ENCODE measurements at places on chromosomes 16 and 17.
A peak's percentile ranks its signal among the peaks of the same experiment; 100 is the strongest.

GRCh38 chr16:87834005-87834667 is 35.2 kb downstream of the SLC7A5 start:
- H3K27ac ChIP-seq: no peak overlapping the region
- H3K36me3 ChIP-seq: peaks cover 38% of the 10 kb centered on the region
- no peaks in the 10 kb centered on the region for H3K27me3 ChIP-seq
- no peaks in the 10 kb centered on the region for H3K4me1 ChIP-seq

GRCh38 chr17:81478119-81478518 is 34.5 kb downstream of the ACTG1 start:
- no peaks in the 10 kb centered on the region for H3K36me3 ChIP-seq
- H3K4me3 ChIP-seq: no peak overlapping the region
- no peak for DNase-seq
- H3K4me1 ChIP-seq: peaks cover 6% of the 10 kb centered on the region
- no peak overlapping the region for H3K27ac ChIP-seq

- H3K27me3 ChIP-seq: no peaks in the 10 kb centered on the region
- no peak for DNase-seq
These were observed 4.1 kb downstream of the UBALD2 start for GRCh38 chr17:76268991-76269981.

GRCh38 chr16:85620374-85620773 is 7.3 kb downstream of the GSE1 start:
- no peak overlapping the region for H3K4me3 ChIP-seq
- no peaks in the 10 kb centered on the region for H3K27me3 ChIP-seq
- H3K4me1 ChIP-seq: peaks cover 30% of the 10 kb centered on the region
- H3K36me3 ChIP-seq: peaks cover 1% of the 10 kb centered on the region
- H3K27ac ChIP-seq: no peak overlapping the region

DNA sequence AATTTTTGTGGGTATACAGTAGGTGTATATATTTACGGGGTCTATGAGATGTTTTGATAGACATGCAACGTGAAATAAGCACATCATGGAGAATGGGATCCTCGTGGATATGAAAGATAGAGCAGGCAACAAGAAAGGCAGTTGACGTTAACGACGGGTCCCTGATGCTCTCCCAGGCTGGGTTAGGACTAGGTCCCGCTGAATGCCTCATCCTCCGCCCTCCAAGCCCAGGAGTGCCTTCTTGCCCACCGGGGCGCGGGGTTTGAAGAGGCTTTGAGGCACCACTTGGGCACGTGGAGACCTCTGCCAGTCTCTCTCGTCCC is 9.5 kb upstream of the ZFP90 start:
- DNase-seq: no peak
- H3K27me3 ChIP-seq: no peaks in the 10 kb centered on the region
- no peaks in the 10 kb centered on the region for H3K36me3 ChIP-seq
- peak overlapping the region; percentile 89 for H3K4me3 ChIP-seq

DNA sequence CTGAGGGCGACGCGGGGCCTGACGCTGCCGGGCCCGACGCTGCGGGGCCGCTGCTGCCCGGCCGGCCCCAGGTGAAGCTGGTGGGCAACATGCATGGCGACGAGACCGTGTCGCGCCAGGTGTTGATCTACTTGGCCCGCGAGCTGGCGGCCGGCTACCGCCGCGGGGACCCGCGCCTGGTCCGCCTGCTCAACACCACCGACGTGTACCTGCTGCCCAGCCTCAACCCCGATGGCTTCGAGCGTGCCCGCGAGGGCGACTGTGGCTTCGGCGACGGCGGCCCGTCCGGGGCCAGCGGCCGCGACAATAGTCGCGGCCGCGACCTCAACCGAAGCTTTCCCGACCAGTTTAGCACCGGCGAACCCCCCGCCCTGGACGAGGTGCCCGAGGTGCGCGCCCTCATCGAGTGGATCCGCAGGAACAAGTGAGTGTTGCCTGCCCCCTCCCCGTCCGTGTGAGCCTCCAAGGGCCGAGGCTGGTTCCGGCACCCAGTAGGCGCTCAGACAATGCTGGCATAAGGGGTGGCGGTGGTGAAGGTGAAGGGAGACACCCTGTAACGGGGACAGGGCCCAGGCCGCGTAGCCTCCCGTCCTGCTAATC is 676 bp downstream of the CPD start:
- peaks cover 49% of the 10 kb centered on the region for H3K4me1 ChIP-seq
- H3K36me3 ChIP-seq: no peaks in the 10 kb centered on the region
- H3K27ac ChIP-seq: peak overlapping the region; percentile 88
- no peaks in the 10 kb centered on the region for H3K27me3 ChIP-seq
- peak; percentile 73 for DNase-seq
- H3K4me3 ChIP-seq: peak overlapping the region; percentile 78

DNA sequence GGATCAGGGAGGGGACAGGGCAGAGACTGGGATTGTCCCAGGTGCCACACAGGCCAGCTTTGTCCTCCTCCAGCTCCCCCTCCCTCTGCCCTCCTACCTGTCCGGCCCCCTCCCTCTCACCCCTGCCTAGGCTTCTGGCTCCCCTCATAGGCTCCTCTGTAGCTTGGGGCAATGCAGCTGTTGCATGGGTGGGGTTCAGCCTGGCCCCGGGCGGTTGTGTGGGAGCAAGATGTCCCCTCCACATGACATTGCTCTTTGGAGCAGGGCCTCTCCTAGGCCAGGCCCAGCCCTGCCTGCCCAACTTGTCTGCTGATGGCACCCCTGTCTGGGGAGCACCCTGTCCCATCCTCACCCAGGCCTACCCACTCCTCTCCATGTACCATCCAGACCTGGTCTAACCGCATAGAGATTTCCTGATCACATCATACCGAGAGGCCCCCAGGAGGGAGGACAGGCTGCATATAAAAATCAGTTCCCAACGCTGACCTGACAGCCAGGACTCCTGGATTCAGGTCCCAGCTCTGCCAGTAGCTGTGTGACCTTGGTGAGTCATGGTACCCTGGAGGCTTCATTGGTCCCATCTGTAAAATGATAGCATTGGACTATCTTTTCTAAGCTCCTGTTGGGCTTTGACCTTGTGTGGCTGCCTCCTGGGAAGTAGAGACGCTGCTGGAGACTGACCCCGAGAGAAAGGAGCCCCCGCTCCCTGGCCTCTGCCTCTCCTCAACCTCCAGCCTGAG is 48.8 kb upstream of the DLX4 start:
- H3K4me3 ChIP-seq: no peak overlapping the region
- no peak for DNase-seq

DNA sequence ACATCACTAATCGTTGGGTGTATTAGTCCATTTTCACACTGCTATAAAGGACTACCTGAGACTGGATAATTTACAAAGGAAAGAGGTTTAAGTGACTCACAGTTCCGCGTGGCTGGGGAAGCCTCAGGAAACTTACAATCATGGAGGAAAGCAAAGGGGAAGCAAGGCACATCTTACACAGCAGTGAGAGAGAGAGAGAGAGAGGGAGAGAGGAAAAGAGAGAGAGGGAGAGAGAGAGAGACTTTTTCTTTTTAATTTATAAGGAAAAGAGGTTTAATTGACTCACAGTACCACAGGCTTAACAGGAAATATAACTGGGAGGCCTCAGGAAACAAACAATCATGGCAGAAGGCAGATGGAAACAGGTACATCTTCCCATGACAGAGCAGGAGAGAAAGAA is 41.7 kb downstream of the CNGB1 start:
- H3K27ac ChIP-seq: no peak overlapping the region
- DNase-seq: no peak
- no peaks in the 10 kb centered on the region for H3K36me3 ChIP-seq
- H3K4me3 ChIP-seq: no peak overlapping the region

DNA sequence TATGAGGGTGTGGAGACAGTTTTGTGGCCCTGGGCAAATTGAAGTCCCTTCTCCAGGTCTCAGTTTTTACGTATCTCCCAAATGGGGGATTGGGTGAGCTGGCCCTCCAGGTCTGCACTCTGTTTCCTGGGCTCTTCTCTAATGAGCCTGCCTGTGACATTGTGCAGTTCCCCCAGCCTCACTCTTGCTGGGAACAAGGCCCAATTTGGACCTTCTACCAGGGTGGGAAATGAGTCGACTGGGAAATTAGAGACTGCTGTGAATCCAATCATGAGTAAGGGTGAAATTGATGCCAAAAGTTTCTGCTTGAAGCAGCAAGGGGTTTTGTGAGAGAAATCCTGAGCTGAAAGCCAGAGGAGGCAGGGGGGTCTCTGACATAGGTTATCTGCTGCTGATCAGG is 71.5 kb upstream of the KSR1 start:
- no peaks in the 10 kb centered on the region for H3K27me3 ChIP-seq
- peaks cover 19% of the 10 kb centered on the region for H3K4me1 ChIP-seq
- no peak overlapping the region for H3K27ac ChIP-seq

DNA sequence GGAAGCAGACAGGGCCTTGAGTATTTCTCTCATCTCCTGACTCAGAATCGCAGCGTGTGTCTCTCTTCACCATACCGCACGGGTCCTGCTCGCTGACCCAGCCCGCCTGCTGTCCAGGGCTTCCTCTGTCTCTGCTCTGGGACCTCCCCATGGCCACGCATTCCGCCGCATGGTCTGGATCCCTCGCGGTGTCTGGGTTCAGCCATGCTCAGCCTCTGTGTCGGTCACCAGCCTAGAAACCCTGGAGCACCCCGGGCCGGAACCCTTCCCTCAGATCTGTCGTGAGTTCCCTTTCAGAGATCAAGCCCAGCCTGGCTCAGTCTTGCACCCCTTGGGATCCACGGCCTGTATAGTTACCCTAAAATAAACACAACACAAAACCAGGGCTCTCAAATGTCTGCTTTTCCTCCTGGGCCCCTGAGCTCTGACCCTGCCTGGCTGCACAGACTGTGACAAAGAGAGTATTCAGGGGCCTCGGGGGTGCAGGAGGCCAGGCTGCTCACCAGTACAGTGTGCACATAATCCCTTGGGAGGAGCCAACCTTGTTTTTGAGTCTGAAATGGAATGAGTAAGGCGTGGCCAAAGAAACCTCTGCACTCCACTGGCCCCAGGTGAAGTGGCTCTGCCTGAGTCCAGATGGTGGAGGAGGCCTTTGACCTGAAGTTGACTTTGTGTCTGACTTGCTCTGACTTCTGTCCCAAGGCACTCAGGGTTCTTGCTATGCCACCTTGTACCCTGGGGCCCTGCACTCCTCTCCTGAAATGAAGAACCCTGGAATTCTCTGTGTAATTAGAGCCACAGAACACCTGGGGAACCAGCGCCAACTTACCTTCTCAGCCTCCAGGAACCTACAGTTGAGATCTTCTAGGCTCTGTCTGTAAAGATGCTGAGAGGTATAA is 5.8 kb upstream of the SPIRE2 start:
- DNase-seq: no peak
- H3K27me3 ChIP-seq: no peaks in the 10 kb centered on the region
- H3K4me1 ChIP-seq: peaks cover 4% of the 10 kb centered on the region
- H3K36me3 ChIP-seq: no peaks in the 10 kb centered on the region

DNA sequence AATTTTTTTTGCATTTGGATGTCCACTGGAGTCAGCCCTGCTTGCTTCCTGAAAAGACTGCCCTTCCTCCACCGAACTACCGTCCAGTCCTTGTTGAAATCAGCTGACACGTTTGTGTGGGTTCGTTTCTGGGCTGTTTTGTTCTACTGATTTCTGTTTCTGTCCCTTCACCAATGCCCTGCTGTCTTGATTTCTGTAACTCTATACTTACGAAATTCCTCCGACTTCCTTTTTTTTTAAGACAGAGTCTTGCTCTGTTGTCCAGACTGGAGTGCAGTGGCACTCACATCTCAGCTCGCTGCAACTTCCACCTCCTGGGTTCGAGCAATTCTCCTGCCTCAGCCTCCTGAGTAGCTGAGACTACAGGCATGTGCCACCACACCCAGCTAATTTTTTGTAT is 8.4 kb upstream of the GAA start:
- no peak overlapping the region for H3K4me3 ChIP-seq
- H3K36me3 ChIP-seq: no peaks in the 10 kb centered on the region
- no peak for DNase-seq
- peak overlapping the region; percentile 63 for H3K27ac ChIP-seq
- H3K27me3 ChIP-seq: no peaks in the 10 kb centered on the region
- no peaks in the 10 kb centered on the region for H3K4me1 ChIP-seq

DNA sequence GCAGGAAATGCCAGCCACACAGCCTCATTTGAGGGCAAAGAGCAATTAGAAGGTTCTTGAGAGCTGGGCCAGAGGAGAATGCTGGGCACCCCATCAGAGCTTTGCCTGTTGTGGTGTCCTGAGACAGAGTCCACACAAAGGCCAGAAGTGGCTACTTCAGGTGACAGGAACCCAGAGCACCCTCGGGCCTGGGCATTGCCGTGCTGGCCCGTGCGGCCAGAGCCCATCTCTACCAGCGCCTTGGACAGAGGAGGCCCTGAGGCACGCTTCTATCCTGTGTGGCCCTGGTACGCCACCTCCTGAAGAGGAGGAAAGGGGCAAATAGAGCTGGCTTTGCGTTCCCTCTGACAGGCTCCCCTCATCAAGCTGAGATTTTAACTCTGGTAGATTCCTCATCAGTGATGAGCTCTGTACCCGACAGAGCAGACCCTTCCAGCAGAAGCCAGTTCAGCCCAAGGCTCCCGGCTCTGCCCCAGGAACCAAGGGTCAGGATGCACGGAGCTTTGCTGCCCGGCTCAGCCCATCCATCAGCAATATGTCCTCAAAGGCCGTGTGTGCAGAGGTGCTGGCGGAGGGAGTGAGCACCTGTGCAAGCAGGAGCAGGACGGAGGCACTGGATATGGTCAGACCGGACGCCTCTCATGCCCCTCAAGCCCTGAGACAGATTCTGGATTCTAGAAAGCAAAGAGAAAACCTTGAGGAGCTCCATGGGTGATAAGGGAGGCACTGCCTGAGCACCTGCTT is 3.4 kb upstream of the RASD1 start:
- H3K4me1 ChIP-seq: peaks cover 16% of the 10 kb centered on the region
- no peak overlapping the region for H3K4me3 ChIP-seq
- H3K27me3 ChIP-seq: no peaks in the 10 kb centered on the region
- H3K36me3 ChIP-seq: no peaks in the 10 kb centered on the region

DNA sequence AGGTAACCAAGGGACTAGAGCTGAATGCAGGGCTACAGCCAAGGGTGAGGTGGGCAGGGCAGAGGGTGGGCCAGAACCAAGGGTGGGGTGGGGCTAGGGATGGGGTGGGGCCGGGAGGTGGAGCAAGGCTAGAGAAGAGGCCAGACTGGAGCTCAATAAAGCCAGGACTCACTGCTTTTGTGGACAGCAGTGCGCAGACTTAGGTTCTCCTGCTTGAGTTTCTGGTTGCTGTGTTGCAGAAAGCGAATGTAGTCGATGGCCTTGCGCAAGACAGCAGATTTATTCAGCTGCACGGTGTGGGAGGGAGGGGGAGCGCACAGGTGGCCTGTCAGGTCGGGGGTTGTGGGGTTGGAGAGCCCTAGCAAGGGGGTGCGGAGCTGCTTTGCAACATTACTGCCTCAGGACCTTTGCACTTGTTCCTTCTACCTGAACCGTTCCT is 18.7 kb downstream of the SREBF1 start:
- H3K4me3 ChIP-seq: no peak overlapping the region
- DNase-seq: peak; percentile 78
- H3K27ac ChIP-seq: no peak overlapping the region
- peaks cover 43% of the 10 kb centered on the region for H3K4me1 ChIP-seq
- H3K27me3 ChIP-seq: no peaks in the 10 kb centered on the region

GRCh38 chr16:84933774-84934631 is 77.3 kb downstream of the ZDHHC7 start:
- no peak overlapping the region for H3K4me3 ChIP-seq
- no peaks in the 10 kb centered on the region for H3K4me1 ChIP-seq
- no peaks in the 10 kb centered on the region for H3K27me3 ChIP-seq
- H3K36me3 ChIP-seq: no peaks in the 10 kb centered on the region

Data from upper lobe of right lung (tissue), 1 donor.